Nephron progenitor cell (in vitro differentiated cells): ENCODE measurements at places on chromosomes 6 and 20.

- H3K4me1 ChIP-seq: no peaks in the 10 kb centered on the region
- DNase-seq: no peak
- H3K4me3 ChIP-seq: no peak overlapping the region
- H3K27ac ChIP-seq: no peak overlapping the region
- no peaks in the 10 kb centered on the region for H3K27me3 ChIP-seq
- H3K36me3 ChIP-seq: no peaks in the 10 kb centered on the region
Measured at GRCh38 chr6:112821476-112821875, 474.3 kb downstream of the RFPL4B start.

DNA sequence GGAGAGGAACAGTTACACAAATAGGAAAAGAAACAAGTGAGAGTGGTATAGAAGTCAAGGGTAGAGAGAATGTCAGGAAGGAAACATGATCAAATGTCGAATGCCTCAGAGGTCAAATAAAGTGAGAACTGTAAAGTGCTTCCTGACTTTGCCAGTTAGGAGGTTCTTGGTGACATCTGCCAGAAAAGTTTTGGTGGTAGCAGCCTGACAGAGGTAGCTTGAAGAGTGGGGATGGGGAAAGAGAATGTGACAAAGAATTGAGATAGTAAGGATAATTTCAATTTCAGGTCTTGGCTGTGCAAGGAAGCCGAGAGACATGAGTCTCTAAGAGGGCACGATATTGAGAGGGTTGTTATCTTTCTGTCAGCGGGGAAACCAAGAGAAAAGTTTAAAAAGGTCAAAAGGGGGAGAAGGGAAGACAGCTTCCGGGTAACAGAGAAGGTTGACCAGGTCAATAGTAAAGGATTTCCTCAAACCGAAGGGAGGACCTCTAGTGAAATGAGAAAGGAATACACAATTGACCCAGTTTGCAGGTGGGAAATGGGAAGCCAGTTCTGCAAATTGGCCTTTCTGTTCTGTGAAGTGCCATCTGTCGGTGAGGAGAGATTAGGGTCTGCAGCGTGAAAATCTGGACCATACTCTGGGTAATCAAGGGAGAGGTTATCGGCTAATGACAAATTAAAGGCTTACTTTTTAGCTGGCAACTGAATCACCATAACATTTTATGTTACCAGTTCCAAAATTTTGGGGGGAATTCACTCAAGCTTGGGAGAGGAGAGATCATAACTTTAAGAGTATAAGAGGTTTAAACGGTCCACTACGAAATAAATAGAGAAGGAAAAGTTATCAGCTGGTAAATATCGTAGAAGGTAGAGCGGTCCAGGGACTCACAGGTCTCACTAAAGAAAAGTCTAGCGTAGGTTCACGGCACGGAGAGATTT, 973 bp upstream of the BRD2 start:
- H3K27ac ChIP-seq: peak overlapping the region; percentile 94
- H3K4me3 ChIP-seq: peak overlapping the region; percentile 82
- peaks cover 31% of the 10 kb centered on the region for H3K4me1 ChIP-seq
- no peaks in the 10 kb centered on the region for H3K27me3 ChIP-seq
- peaks cover 3% of the 10 kb centered on the region for H3K36me3 ChIP-seq
- DNase-seq: no peak

GRCh38 chr6:160198606-160199211, 59.9 kb downstream of the SLC22A2 start:
- DNase-seq: no peak
- no peak overlapping the region for H3K27ac ChIP-seq
- peaks cover 28% of the 10 kb centered on the region for H3K4me1 ChIP-seq

GRCh38 chr6:131911951-131912350, 39.2 kb downstream of the CCN2 start:
- DNase-seq: no peak
- H3K27ac ChIP-seq: no peak overlapping the region
- H3K4me1 ChIP-seq: no peaks in the 10 kb centered on the region
- H3K36me3 ChIP-seq: no peaks in the 10 kb centered on the region

DNA sequence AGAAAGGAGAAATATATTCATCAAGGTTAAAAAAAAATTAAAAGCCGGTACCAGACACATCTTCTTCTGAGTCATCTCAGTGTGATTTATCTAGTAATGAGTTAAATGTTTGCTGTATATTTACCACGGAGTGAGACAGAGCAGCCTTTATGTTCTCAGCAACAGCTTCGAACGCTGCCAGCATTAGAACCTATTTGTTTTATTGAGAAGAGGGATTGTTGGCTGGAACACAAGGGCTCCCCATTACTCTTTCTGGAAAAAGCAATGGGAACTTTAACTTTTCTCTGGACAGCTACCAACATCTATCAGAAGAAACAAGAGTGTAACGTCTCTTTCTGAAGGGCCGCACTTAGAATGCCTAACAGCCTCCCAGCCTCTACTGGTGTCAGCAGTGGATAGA, 105.3 kb upstream of the TAB2 start:
- peaks cover 11% of the 10 kb centered on the region for H3K27me3 ChIP-seq
- H3K4me1 ChIP-seq: no peaks in the 10 kb centered on the region
- H3K4me3 ChIP-seq: no peak overlapping the region

DNA sequence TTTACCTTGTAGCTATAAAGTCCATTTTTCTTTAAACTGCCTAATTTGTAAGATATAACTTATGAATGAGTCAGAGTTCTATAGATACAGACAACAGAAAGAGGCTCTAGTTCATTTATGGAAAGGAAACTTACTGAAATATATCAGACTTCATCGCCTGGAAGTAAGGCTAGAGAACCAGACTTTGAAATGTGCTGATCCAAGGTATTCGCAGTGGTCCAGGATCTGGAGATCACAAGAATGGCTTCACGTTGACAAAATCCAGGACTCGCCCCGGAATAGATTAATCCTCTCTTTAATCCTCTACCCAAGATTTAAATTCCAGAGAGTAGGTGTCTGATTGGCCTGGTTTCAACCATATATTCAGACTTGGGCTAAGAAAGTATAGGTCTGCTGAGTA, 69.1 kb upstream of the LOC128125822 start:
- no peaks in the 10 kb centered on the region for H3K36me3 ChIP-seq
- H3K4me1 ChIP-seq: no peaks in the 10 kb centered on the region
- no peak for DNase-seq
- H3K4me3 ChIP-seq: no peak overlapping the region

GRCh38 chr6:114648847-114649246, 306.0 kb upstream of the HS3ST5 start:
- no peak overlapping the region for H3K4me3 ChIP-seq
- peaks cover 5% of the 10 kb centered on the region for H3K4me1 ChIP-seq
- no peak overlapping the region for H3K27ac ChIP-seq
- DNase-seq: no peak

- H3K27me3 ChIP-seq: peaks cover 11% of the 10 kb centered on the region
- peaks cover 18% of the 10 kb centered on the region for H3K4me1 ChIP-seq
- no peak overlapping the region for H3K27ac ChIP-seq
Measured at GRCh38 chr6:35711731-35712130, 23.0 kb upstream of the FKBP5 start.

- no peak overlapping the region for H3K27ac ChIP-seq
- no peaks in the 10 kb centered on the region for H3K27me3 ChIP-seq
- DNase-seq: no peak
- no peak overlapping the region for H3K4me3 ChIP-seq
- H3K36me3 ChIP-seq: peaks cover 68% of the 10 kb centered on the region
Measured at GRCh38 chr6:105388392-105388791, 14.5 kb downstream of the PREP start.

DNA sequence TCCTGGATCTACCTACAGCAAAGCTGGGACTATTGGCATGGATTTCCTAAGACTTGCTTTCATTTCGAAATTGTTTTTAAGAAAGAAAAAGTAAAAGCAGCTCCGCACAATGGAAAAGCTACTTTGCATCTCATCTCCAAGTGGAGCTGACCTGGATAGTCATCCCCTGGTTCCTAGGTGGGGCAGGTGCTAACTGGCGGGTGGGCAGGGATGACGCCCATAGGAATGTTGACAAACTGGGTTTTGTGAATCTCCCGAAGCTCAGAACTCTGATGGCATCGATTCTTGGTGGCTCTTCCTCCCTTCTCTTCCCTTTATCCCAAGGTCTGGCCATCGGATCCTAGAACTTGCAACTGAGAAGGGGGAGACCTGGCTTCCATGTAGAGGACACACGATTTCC, 12.4 kb upstream of the EZR start:
- DNase-seq: no peak
- no peak overlapping the region for H3K4me3 ChIP-seq
- no peaks in the 10 kb centered on the region for H3K36me3 ChIP-seq
- H3K27ac ChIP-seq: no peak overlapping the region
- peaks cover 11% of the 10 kb centered on the region for H3K27me3 ChIP-seq

GRCh38 chr20:33602826-33603590, 59.1 kb upstream of the C20orf144 start:
- no peaks in the 10 kb centered on the region for H3K27me3 ChIP-seq
- H3K4me1 ChIP-seq: no peaks in the 10 kb centered on the region
- no peak for DNase-seq
- H3K36me3 ChIP-seq: peaks cover 22% of the 10 kb centered on the region
- H3K27ac ChIP-seq: no peak overlapping the region

DNA sequence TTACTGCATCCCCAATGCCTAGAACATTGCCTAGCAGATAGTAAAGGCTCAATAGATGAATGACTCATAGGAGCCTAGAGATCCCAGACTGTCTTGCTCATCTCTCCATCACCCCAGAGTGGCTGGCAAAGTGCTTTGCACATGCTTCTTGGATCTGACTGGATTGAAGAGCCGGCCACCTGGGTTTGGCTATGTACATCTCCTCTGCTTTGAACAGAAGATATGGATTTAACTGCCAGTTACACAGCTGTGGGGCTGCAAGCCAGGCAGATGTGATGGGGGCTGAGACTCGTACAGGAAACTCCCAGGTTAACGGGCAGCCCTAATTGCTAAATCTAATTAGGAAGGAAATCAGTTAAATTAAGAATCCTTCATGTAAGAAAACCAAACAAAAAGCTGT, 28.6 kb downstream of the MYLIP start:
- DNase-seq: no peak
- H3K36me3 ChIP-seq: peaks cover 21% of the 10 kb centered on the region
- H3K4me1 ChIP-seq: peaks cover 20% of the 10 kb centered on the region
- H3K4me3 ChIP-seq: no peak overlapping the region
- H3K27me3 ChIP-seq: no peaks in the 10 kb centered on the region

GRCh38 chr6:35674594-35674993, 14.1 kb downstream of the FKBP5 start:
- no peak overlapping the region for H3K27ac ChIP-seq
- peaks cover 16% of the 10 kb centered on the region for H3K36me3 ChIP-seq
- H3K27me3 ChIP-seq: no peaks in the 10 kb centered on the region
- H3K4me3 ChIP-seq: no peak overlapping the region
- DNase-seq: no peak

DNA sequence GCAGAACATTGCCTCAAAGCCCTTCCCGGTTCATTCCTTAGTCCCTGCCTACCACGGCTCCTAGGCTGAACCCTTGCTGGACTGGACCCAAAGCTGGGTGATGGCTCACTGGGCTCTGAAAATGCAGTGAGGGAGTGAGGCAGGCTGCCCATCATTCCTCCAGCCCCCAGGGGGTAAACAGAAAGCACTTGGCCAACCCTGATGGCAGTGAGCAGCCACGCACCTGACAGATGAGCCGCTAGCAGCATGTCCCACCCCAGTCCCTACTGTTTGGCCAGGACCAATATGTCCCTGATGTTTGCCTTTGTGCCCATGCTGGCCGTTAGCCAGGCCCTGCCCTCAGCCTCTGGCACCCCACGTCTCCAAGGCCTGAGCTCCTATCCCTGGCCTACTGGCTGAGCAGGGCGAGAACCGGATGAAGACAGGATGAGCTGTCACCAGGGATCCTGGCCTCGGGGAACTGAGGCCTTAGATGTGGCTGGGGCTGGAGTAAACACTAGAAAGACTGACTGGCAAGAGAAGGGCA, 19.4 kb upstream of the BAK1 start:
- no peak overlapping the region for H3K4me3 ChIP-seq
- H3K27ac ChIP-seq: peak overlapping the region; percentile 10
- DNase-seq: no peak
